ENCODE measurements at places on chromosomes 5 and 9.
A peak's percentile ranks its signal among the peaks of the same experiment; 100 is the strongest.

DNA sequence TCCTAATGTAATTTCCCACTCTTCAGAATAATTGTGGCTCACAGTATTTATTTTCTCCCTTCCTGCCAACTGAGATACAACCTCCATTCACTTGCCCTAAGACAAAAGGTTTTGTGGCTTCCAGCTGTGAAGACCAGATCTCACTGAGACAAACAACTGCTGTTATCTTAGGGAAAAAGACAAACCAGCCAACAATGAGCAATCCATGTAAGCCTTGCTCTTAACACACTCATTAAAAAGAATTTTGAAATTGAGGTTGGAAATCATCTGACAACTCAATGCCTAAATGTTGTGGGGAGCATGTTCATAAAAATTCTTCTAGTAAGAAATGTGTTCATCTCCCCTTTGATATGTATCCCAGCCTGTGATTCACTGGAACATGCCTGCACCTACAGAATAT, 132.9 kb downstream of the ADAMTSL1 start:
- no peak for DNase-seq

- no peak for DNase-seq
These were observed 53.4 kb upstream of the ROR2 start for GRCh38 chr9:92003308-92004044.

GRCh38 chr5:22908586-22908985, 55.4 kb upstream of the CDH12 start:
- DNase-seq, result no peak

DNA sequence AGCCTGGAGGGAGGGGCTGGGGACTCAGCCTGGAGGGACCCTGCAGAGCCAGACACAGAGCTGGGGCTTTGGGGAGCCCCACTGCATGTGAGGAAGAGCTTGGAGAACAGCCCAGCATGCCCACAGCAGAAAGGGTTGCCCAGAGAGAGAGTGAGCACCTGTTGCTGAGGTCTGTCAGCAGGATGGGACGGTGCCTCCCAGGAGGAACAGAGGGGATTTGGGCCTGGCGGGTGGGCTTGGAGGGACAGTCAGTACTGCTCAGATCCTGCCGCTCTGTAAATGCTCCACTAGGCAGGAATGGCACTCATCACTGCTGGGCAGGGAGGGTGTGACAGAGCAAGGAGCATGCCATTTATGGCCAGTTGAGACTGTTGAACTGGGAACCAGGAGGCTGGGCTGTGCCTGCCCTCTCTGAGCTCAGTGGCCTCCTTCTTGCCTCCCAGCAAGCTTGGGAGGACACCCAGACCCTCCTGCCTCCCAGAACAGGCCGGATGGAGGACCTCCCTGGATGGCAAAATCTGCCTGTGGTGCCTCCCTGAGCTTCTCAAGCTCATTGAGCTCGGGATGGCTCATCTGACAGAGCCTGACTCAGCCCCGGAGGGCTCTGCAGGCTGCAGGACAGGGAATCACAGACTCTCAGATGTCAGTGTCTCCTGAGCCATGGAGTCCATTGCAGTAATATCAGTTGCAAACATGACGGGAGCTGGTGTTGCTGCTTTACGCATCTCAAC, 786 bp upstream of the HRCT1 start:
- no peak for DNase-seq

- no peak for DNase-seq
These were observed 39.2 kb upstream of the ELOVL7 start for GRCh38 chr5:60883229-60883628.

DNA sequence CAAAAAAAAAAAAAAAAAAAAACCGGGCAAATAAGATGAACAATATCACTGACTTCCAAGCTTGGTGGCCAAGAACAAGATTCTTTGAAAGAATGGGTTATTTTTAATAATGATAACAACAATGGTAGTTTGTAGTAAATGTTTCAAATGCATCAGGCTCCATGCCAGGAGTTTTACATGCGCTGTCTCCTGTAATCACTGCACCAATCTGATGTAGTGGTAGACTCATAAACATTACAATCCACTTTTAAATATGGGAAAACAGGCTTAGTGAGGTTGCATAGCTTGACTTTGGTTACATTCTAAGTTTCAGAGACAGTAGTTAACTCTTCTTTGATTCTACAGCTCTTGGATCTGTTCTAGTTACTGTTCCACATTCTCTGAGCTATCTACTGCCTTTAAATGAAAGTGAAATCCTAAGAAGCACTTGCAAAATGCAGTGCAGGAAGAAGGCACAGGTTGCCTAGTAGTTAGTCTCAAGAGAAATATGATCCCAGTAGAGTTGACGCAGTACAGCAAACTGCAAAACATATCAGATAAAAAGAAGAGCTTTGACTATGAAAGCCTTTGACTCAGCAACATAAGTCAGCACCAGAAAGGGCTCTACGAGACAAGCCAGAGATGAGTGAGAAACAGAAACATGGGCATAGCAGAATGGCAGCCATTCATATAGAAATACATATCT, 62.1 kb downstream of the PDE4D start:
- no peak for DNase-seq

DNA sequence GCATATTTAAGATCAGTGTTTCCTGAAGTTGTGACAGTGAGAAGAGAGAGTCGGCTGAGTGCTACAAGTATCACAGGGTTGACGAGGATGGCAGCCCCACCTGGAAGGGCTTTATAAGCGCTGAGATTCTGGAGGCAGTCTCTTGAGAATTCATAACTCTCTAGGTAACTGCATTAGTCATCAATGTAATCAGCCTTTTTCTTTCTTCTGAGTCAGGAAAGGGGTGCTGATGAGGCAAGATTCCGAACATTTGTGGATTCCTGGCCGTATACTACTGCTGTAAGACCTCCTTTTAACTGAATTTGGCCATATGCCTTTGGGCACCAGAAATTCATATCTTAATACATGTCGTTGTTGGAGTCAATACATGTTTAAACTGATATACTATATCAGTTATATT, 6.6 kb upstream of the RNF20 start:
- no peak for DNase-seq

DNA sequence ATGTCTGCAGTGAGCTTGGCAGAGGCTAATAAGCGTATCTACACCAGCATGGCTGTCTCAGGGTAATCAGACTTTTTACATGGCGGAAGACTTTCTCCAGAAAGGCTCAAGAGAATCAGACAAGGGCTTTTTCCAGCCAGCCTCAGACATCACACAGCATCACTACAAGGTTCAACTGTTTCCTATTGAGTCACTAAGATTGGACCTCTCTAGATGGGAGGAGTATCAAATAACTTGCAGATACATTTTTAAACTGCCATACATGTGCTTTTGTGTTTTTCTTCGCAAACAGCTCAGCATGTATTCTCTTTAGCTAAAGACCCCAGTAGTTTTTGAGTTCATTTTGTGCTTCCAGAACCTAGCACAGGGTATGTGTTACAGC, 22.9 kb upstream of the PIK3R1 start:
- no peak for DNase-seq

GRCh38 chr9:118522093-118523028, 818.2 kb downstream of the TLR4 start:
- DNase-seq, result no peak

GRCh38 chr5:173733425-173733824, 117.0 kb upstream of the BOD1 start:
- no peak for DNase-seq

DNA sequence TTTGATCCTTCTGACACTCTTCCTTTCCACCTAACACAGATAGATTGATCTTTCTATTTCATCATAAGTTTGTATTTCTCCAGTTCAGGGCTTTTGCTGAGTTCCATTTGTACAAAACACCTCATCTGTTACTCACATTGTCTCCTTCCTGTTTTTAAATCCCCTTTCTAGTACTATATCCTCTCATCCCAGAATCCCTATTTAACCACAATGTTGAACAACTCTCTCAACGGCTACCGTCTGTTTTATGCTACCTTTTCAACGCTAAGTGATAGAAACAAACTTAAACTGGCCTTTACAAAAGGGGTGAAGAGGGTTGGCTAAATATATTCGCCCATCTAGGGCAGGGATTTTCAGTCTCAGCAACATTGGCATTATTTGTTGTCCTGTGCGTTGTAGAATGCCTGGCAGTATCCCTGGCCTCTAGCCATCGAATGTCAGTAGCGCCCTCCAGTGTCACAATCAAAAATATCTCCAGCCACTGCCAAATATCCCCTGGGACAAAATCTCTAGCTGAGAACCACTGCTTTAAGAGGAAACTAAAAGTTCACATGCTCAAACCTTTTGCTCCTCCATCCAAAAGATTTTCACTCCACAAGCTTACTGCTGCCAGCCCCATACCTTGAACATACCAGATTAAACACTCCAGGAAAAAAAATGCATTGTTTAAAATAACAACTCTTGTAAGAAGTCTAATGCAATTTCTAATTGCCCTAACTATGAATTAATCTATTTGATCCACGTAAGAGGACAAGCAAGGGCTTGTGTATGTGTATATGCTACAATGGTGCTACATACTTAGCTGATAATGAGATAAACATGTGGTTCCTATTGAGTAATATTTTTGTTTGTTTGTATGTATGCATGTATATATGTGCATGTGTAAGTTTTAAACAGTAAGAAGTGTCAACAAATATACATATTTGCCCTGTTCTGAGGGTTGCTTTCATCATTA, 344.0 kb downstream of the PTPRD start:
- no peak for DNase-seq

DNA sequence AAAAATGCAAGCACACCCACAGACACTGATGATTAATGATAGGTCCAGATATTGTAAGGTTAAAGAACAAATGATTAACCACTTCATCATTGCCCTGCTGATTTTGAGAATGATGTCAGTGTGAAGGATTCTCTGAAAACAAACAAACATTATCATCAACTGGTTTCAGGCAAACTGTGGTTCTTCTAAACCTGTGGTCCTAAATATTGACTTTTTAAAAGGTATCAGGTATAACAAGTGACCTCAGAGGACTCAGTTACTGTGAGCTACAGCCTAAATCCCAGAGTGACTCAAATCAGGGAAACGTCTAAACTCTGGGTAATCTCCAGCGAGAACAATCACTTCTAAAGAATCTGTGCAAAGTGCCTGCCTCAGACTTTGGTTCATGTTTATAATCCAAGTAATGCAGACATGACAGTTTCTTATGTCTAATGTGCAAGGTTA, 172.3 kb upstream of the CDH6 start:
- DNase-seq, result no peak

DNA sequence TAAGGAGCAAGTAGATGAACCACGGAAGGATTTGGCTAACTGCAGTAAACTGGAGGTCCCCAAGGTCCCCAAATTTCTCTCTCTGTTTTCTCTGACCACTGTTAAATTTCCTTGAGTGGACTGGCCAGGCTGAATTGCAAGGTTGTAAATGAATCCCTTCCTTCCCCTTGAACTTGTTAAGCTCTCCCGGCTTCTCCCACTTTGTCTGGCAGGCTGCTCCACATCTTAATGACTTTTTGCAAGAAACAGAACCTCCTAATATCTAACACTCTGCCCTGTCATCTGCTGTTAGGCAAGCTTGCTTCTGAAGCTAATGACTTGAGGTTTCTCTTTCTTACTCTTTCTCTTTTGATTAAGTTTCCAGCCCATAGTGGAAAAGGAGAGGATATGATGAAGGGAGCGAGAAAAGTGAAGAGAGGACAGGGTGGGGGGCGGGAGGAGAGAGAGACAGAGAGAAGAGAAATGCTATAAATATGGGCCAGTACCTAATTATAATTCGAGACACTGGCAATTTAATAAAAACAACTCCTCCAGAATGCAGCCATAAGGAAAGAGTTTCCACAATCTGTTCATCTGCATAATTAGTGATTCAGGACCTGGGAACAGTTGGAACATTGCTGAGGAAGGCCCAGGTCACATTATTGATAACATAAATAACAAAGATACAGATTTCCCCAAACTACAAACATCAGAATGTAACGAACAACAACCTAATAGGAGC, 437.3 kb upstream of the MPDZ start:
- no peak for DNase-seq

DNA sequence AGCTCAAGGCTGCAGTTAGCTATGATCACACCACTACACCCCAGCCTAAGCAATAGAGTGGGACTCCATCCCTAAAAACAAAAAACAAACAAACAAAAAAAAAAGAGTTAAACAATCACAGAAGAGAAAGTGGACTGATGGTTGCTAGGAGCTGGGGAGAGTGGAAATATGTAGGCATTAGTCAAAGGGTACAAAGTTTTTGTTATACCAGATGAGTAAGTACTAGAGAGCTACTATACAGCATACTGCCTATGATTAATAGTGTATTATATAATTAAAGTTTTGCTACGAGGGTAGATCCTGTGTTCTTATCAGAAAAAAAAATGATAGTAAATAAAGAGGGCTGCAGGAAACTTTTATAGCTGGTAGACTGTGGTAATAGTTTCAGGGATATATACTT, 538.6 kb downstream of the ELAVL2 start:
- no peak for DNase-seq

- no peak for DNase-seq
These were observed 151.5 kb downstream of the BNC2 start for GRCh38 chr9:16718952-16719351.

GRCh38 chr5:134100283-134101091, 14.0 kb upstream of the TCF7 start:
- DNase-seq, result peak; percentile 93

DNA sequence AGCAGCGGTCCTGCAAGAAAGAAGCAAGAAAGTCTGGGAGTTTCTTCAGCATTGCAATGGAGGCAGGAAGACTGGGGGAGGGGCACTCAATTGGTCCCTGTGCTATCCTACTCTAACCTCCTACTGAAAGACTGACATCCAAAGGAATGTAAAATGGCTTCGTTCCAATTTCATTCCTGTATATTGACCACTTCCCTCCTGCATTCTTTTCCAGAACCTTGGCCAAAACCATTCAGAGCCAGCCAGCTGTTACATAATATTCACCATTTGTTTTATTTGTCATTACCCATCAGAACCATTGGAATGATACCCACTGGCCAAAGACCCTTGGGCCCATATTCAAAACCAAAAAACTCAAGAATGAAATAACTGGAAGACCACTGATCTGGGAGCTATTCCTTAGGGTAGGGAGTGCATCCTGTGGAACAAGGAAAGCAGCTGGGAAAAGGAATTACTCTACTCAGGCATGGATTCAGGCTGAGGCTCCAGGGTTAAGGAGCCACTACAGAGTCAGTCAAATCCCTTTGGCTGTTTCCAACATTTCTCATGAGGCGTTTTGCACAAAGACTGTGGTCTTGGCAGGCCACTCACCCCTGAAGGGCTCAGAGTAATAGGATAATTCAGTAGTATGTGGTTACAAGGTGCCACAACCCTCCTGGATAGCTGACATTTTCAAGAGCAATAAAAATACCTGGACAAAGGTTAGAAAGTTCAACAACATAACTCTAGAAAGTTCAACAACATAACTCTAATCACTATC, 148.7 kb upstream of the SLC1A3 start:
- DNase-seq, result no peak
